Vagina (tissue), 2 donors: ENCODE measurements at places on chromosomes 1 and 21.

DNA sequence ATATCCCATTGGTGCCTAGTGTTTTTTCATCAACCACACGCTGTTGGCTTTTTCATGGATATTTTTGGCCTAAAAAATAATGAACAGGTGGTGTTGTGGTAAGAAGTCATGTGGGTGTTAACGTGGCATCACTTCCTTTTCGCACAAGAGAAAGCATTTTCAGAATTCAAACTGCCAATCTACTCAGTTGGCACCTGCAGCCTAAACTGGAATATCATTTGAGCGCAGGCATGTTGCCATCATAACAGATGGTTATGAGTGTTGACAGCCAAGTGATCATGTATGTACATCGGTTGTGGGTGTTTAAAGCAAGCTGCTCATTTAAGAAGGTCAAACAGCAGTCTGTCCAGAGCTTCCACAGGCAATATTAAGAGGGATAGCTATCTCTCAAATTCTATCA lies 1963.0 kb downstream of the NCAM2 start:
- DNase-seq = no peak

GRCh38 chr1:184556665-184557064 lies 169.8 kb downstream of the C1orf21 start:
- DNase-seq = no peak

GRCh38 chr1:228647523-228648444 lies 87.5 kb upstream of the RHOU start:
- DNase-seq = no peak

DNA sequence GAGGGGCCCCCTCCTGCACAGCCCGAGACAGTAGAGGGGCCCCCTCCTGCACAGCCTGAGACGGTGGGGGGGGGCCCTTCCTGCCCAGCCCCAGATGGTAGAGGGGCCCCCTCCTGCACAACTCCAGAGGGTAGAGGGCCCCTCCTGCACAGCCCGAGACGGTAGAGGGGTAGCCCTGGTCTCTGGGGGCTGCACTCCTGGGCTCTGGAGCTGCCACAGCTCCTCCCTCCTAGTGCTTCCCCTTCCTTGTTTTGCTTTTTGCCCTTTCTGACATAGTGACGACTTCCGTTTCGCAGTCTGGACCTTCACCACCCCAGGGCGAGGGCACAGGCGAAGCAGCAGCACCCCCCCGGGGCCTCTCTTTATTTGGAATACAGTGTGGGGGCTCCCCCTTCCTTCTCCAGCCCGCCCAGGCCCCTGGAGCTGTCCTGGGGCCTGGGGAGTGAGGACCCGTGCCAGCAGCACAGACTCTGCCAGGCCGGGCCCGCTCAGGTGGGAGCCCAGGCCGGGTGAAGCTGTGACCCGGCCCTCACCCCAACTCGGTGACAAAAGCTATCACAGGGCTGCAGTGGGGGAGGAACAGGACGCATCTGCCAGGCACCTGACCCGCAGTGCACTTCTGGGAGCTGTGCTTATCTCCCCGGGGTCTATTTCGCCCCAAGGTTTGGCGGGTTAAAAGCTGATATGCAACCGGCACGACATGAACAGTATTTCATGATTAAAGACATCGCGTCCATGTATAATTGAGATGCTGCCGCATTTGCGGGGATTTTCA lies 1.1 kb upstream of the PRXL2B start:
- no peak for DNase-seq

DNA sequence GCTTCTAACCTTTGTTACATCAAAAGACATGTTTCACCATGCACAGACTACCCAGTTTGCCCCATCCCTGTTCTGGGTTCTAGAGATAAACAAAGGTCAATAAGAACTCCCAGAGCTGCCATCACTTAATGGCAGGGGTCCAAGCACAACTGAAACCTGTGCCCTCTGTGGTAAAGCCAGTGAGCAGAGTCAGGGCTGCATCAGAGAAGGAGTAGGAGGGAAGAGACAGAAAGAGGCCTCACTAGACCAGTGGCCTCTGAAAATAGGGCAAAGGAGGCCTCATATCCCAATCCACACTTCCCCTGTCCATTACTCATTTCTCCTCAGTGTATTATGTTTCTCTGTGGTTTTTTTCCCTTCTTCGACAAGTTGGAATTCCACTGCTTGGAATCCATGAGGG lies 10.2 kb downstream of the ATP1A2 start:
- DNase-seq = no peak

DNA sequence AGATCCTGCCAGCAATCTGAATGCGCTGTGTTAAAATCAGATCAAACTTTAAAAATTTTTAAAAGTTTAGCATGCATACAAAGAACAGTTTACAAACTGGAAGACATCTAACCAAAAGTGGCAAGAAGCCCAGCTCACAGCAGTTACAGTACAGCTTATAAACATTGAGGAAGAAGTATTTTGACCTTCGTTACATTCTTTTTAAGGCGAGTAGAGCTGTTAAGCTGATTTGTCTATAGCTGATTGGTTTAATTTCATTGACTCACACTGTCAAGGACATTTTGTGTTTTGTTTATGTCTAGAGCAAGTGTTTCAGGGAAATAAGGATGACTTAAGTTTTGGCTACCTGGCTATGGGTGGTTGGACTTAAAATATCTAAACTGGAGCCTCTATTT lies 3.0 kb upstream of the PGM1 start:
- no peak for DNase-seq

DNA sequence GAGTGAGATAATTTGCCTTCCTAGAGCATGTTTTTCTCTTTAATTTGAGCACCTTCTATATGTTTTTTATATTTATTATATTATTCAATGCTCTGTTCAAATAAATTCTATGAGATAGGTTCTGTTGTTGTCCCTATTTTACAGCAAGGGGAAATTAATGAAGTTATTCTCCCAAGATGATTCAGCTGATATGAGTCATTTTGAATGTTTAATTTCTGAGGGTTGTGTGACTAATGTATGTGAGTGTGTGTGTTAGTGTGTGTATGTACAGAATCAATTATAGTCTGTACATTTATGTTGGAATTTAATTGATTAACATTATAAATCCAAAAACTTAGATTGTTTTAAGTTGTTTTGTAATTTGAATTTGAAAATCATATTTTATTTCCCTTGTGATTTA lies 1536.7 kb upstream of the B3GALT2 start:
- no peak for DNase-seq

GRCh38 chr1:220811695-220812094 lies 25.0 kb downstream of the MTARC1 start:
- DNase-seq = no peak

- no peak for DNase-seq
Observed at GRCh38 chr1:96253246-96254035, 468.1 kb upstream of the PTBP2 start.

DNA sequence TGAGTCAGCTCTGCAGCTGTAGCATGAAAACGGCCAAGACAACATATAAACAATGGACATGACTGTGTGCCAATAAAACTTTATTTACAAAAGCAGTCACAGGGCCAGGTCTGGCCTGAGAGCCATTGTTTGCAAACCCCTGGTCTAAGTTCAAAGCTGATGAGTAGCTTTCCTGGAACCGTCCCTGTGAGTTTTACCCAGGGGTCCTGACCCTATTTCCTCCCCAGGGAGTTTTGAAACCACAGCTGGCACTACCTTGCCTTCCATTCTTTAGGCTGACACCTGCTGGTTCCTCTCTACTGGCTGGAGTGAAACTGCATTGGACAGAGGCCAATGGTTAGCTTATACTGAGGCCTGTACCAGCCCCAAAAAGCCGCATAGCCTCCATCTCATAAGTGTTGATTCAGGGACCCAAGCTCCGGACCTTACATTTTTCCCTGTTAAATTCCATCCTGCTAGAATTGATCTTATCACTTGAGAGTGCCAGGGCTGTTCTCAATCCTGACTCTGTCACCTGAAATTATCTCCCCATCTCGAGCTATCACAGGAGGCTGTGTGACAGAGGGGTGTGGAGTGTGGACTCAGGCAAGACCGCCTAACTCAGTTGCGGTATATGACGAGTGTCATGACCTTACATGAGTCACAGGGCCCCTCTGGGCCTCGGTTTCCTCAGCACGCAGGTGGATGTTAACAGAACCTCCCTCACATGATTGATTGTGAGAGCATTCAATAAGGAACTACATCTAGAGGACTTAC lies 343.6 kb downstream of the NPHP4 start:
- peak; percentile 55 for DNase-seq

DNA sequence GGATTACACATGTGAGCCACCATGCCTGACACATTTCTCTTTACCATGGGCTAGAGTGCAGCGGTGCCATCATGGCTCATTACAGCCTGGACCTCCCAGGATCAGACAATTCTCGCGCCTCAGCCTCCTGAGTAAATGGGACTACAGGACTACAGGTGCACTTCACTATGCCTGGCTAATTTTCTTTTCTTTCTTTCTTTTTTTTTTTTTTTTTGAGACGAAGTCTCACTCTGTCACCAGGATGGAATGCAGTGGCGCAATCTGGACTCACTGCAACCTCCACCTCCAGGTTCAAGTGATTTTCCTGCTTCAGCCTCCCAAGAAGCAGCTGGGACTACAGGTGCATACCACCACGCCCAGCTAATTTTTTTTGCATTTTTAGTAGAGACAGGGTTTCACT lies 14.8 kb upstream of the KIF1B start:
- no peak for DNase-seq

DNA sequence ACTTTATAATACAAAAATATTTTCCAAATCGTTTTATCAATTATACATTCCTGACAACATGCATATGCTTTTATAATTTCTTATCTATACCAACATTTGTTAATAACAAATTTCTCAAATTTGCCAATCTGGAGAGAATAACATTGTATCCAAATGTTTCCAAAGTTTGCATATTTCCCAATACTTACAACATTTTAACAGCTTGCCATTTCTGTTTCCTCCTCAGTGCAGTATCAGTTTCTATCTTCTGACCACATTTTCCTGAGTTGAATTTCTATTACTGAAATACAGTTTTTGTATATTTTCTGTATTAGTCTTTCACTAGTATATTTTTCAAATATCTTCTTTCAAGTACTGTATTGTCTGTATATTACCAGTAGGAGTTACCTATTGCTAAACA lies 1594.3 kb downstream of the PLA2G4A start:
- no peak for DNase-seq

DNA sequence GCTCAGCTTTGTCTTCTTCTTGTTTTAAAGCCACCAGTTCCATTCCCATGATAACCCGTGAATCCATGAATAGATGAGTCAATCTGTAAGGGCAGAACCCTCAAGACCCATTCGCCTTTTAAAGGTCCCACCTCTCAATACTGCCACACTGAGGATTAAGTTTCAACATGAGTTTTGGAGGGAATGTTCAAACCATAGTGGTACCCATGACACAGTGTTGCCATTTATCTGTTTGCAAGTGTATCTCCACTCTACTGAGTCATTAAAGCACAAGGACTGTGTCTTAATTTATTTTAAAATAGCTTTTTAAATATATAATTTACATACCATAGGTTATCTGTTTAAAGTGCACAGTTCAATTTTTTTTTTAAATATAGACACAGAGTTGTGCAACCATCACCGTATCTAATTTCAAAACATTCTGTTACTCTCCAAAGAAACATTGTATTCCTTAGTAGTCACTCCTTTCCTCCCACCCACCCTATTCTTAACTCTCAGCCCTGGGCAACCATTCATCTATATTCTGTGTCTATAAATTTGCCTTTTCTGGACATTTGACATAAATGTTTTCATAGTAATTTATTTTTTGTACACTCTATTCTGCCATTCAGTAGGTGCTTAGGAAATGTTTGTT lies 4.8 kb upstream of the IL24 start:
- no peak for DNase-seq

DNA sequence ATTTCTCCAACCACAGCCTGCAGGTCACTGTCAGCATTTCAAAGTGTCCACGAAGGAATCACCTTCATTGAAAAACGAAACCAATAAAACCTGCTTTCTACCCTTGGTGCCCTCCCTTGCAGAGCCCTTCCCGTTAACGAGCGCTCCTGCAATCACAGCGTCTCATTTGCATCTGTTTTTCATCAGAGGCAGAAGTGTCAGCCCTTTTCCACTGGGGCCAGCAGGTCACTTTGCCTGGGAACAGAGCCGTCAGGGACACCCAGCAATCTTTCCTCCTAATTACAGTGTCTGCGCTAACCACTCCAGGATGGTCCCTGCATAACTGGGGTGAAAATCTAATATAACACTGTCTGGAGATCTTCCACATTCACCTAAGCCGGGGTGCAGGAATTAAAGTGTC lies 85.3 kb downstream of the PSMG1 start:
- no peak for DNase-seq

DNA sequence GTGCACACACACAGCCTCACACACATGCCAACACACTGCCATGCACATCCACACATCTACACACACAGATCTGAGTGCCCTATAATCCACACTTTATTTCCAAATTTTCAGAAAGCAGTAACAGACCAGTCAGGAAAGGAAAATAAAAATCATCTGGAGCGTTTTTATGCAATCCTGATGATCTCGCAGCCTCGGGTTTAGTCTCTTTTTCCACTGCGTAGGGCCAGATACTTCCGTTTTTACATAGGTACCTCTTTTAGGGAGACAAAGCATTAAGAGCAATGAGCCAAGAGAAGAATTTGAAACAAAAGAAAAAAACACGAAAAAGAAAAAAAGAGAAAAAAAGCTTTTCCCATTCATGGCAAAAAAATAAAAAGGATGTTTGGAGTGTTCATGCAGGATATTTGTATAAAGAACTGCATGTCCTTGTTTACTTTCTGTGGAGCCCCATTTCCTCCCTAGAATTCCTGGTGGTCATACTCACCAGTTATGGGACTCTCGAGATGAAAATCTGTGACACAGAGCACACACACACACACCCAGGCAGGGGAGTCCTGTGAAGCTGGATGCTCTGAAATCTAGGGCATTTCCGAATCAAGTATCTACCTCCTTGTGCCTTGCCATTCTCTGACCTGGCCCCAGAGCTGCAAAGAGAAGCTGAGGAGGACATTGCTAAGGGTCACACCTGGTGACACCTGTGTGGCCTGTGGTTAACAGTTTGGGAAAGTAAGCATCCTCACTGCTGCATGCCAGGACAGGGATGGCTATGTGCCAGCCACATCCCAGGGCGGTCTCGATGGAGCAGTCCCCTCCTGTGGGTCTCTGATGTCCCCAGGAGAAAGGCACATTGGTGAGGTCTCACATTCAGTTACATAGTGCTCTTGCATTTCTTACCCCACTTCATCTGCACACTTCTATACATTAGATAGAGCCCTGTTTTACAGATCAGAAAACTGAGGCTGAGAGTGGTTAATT lies 83.6 kb downstream of the RUNX1 start:
- no peak for DNase-seq

- no peak for DNase-seq
Observed at GRCh38 chr1:67755160-67755559, 70.2 kb downstream of the GADD45A start.

- DNase-seq = no peak
Observed at GRCh38 chr1:106910798-106911197, 145.7 kb upstream of the PRMT6 start.

- DNase-seq = no peak
Observed at GRCh38 chr1:234595899-234596298, 14.1 kb downstream of the IRF2BP2 start.

GRCh38 chr1:232357416-232357815 lies 272.5 kb downstream of the SIPA1L2 start:
- no peak for DNase-seq
